ENCODE measurements at places on chromosomes 16 and 17.

- no peak for DNase-seq
Measured at GRCh38 chr16:81836279-81837054, 57.4 kb downstream of the PLCG2 start.

DNA sequence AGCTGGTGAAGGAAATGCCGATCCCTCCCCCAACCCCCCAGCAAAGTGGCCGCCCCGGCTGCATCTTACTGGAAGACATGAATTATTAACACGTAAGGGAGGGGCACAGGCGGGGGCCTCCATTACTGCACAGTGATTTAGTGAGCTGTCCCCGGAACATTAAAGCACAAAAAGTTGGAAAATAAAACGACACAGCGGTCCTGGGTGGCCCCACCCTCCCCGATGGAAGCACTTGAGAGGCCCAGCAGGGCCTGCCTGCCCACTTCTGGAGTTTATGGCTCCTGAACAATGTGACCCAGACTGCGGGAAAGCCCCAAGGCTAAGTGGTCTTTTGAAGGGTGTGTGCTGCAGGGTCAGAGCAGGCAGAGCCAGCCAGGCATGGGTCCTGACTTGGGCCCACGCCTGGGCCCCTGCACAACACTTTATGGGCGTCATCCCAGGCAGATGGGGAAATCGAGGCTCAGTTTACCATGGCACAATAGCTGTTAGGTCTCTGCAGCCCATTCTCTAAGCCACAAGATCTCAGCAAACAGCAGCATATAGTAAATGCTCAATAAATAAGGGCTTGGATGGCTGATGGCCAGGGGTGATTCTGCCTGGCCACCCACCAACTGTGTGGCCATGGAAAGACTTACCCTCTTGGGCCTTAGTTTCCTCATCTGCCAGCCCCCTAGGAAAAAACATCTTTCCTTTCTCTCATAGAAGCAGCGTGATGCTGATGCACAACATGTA is 22.8 kb downstream of the CCDC102A start:
- DNase-seq: no peak

- no peak for DNase-seq
Measured at GRCh38 chr16:177394-177822, 928 bp downstream of the HBA1 start.

- DNase-seq: no peak
Measured at GRCh38 chr17:12046786-12047185, 26.1 kb downstream of the MAP2K4 start.

DNA sequence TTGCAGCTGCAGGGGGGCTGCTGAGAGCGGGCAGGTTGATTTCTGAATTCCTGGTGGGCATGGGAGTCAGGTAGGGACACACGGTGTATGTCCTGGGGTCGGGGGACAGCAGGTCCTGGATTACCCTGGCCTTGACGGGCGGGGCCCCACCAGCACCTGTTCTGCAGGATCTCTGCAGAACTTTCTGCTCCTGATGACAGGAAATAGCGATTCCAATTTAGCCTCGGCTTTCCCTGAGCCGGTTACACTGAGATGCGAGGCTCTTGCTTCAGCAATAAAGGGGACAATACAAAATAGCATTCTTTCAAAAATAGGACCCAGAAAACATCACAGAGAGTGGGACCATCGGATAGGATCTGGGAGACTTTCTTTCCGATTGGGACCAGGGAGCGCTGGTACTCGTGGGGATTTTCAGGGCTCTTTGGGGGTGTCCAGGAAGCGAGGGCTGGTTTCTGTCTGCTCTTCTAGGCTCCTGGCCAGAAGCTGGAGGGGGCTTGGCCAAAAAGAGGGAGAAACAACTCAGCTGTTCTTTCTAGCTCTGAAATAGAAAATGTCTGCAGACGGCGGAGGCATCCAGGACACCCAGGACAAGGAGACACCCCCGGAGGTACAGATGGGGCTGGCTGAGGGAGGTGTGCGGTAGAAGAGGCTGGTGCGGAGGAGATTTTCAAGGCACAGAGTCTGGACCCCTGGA is 642 bp downstream of the ZNF205 start:
- no peak for DNase-seq

- no peak for DNase-seq
Measured at GRCh38 chr17:40024901-40025300, 9.7 kb downstream of the CSF3 start.
